ENCODE measurements at places on chromosomes 12 and 14.

DNA sequence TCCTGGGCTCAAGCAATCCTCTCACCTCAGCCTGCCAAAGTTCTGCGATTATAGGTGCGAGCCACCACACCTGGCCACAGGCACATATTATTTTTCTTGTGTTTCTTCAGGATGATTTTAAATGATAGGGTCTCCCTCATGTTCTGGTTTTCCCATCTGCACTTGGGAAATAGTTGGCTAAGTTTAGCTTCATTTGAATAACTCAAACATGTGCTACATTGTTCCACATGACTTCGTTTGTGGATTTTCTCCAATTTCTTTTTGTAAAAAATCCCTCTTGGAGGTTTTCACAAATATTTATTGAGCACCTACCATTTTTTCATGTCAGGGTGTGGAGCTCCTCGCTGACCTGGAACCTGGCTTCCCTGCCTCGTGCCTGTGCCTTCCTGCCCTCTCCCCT, 55.2 kb upstream of the GNPNAT1 start:
- no peak for DNase-seq

- no peak for DNase-seq
Observed at GRCh38 chr12:24020397-24021163, 71.1 kb upstream of the SOX5 start.

DNA sequence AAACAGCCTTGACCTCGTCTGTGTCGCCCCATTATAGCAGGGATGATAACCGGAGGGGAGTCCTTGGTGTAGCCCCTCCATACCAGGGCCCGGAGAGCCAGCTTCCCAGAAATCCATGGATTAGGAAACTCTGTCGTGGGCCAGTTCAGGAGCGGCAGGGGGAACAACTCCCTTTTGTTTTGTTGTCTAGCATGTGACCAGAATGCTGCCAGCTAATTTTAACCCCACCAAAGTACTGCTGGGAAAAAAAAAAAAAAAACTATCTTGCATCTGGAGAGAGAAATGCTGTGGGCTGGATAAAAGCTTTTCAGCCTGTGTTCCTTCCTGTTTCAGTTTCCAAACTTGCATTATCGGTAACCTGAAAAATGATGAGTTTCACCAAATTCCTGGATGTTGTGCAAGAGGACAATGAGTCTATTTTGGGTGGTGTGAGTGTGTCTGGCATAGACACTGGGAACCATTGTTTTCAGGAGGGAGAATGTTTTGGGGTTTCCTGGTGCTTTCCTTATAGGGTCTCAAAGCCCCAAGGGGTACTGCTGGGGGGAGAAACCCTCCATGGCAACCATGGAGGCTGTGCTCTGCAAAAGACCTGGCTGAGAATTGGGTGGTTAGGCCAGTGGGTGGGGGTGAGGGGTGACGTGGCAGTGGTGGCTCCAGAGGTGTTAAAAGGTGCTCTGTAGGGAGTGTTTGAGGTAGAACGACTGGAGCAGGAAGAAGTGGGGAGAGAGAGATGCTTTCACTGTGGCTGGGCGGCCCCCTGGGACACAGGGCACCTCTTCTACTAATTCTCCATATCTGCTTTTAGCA, 14.9 kb upstream of the IRF2BPL start:
- DNase-seq = peak; percentile 66

- DNase-seq = no peak
Observed at GRCh38 chr12:92690601-92691000, 12.2 kb upstream of the PLEKHG7 start.

GRCh38 chr12:118536306-118536906, 160.1 kb downstream of the SUDS3 start:
- DNase-seq = no peak

DNA sequence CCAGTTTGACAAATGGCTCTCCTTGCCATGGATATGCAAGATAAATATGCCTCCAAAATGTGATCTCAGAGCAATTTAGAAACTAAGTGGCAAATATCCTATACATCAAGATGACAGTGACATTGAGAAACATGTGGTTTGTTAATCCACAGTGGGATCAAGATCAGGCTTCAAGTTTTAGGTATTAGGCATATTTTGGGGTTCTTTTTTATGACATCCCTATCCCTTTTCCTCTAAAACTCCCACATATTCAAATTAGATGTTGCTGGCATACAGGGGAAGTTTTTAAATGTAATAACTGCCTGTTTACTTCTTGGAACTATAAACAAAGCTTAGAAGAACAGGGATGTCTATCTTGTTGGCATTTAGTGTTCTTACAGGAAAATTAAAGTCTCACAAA, 179.4 kb downstream of the CRADD start:
- DNase-seq = no peak

GRCh38 chr12:51186465-51187085, 13.6 kb upstream of the TFCP2 start:
- DNase-seq = no peak
